Ovary (tissue), 10 donors: ENCODE measurements at places on chromosomes 2 and 18. TPM values are rescaled to one million over a fixed set of nuclear protein-coding genes. Genes with fewer than 3 reads are reported as not detected.

DNA sequence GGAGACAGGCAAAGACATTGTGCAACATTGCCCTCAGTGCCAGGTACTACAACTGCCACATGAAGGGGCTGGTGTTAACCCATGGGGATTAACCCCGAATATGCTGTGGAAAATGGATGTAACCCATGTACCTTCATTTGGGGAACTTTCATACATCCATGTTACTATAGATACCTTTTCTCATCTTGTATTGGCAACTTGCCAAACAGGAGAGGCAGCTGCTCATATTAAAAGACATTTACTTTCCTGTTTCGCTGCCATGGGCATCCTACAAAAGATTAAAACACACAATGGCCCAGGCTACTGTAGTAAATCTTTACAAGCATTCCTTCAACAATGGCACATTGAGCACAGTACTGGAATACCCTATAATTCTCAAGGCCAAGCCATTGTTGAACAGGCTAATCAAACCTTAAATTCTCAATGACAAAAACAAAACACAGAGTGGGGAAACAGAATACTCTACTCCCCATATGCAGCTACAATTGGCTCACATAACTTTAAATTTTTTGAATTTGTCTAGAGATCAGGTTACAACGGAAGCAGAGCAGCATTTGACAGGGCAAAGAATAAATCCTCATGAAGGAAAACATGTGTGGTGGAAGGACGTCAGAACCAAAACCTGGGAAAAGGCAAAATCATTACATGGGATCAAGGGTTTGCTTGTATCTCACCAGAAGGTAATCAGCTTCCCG lies 1723.5 kb upstream of the LRRTM1 start:
- no peak for DNase-seq

CPLX4 gene
- not detected for polyA plus RNA-seq

GRCh38 chr2:218996937-218997336 lies 3.7 kb upstream of the CRYBA2 start:
- DNase-seq, result no peak

- peak; percentile 18 for DNase-seq
Measured at GRCh38 chr2:238869293-238870124, 21.6 kb downstream of the TWIST2 start.

- no peak for DNase-seq
Measured at GRCh38 chr2:68316111-68316510, 3.6 kb downstream of the CNRIP1 start.

- DNase-seq, result no peak
Measured at GRCh38 chr2:174931724-174932123, 73.5 kb downstream of the CHN1 start.

GRCh38 chr2:220469201-220469600 lies 841.8 kb downstream of the SLC4A3 start:
- no peak for DNase-seq

GRCh38 chr2:65630643-65631042 lies 198.2 kb upstream of the SPRED2 start:
- DNase-seq, result no peak

DNA sequence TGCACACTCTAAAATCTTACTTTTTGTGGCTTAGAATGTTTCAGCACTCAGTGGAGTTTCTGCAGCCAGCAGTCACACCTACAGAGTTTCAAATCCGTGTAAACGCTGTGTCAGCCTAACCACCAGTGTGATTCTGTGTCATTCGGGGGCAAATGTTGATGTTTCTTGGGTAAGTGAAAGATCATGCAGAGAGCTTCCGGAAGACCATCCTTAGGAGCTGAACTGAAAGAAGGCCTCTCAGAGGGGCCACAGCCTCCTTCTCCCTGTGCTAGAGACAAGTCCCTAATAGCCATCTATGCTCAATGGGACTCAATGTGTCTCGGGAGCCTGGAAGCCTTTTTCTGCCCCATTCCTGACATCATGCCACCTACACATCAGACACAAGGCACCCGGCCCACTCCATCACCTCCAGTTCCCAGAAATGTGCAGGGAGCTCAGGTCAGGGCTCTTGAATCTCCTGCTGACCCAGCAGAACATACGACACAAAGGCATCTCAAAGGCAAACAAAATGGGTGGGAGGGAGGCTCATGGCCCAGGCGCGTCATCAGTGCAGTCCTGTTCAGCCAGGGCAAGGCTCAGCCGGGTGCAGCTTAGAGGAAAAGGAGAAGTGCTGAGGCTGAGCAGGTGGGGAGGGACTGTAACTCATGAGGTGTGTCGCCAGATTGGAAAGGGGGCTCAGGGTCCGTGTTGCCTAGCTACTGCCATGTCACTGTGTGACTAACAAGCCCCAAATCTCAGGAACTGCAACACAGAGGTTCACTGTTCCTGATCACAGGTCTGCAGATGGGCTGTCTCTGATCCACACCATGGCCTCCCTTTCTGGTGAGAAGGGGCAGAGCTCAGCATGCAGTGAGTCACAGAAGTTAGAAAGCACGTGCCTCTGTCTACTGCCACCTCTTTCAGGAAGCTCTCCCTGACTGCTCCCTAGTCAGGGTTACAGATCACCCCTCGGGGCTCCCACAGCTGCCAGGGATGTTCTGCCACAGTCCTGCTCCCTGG lies 82.0 kb downstream of the SMAD7 start:
- no peak for DNase-seq

- DNase-seq, result no peak
Measured at GRCh38 chr18:52343731-52344340, 3.8 kb downstream of the DCC start.

GRCh38 chr2:54568876-54569321 lies 112.8 kb downstream of the SPTBN1 start:
- DNase-seq, result no peak

CYS1 gene
- 5.9 TPM for polyA plus RNA-seq
